Testis (tissue), 5 donors: ENCODE measurements at places on chromosomes 3 and 15. TPM values are rescaled to one million over a fixed set of nuclear protein-coding genes. Genes with fewer than 3 reads are reported as not detected.

PHC3 gene
- total RNA-seq = 93.5 TPM

ZBTB47 gene
- total RNA-seq = 16.7 TPM

GOLGA6L4 gene
- 11.8 TPM for total RNA-seq

CFAP44 gene
- 17.2 TPM for total RNA-seq

MOBP gene
- 8.5 TPM for total RNA-seq

GPR87 gene
- not detected for total RNA-seq

HRG gene
- total RNA-seq = not detected

DNA sequence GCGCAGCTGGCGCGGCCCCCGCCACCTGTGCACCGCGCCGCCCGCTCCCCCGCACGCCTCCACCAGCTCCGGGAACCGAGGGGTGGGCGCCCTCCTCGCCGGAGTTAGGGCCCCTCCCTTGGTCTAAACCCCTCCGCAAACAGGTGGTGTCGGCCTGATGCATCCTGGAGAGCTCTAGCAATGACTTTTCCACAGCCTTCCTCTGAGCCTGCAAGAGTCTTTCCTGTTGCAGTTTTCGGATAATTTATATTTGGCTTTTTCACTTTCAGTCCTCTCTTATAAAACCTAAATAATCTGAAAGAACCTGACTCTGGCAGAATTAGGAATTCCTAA is 334 bp upstream of the IGSF11 start:
- DNase-seq = no peak

DNA sequence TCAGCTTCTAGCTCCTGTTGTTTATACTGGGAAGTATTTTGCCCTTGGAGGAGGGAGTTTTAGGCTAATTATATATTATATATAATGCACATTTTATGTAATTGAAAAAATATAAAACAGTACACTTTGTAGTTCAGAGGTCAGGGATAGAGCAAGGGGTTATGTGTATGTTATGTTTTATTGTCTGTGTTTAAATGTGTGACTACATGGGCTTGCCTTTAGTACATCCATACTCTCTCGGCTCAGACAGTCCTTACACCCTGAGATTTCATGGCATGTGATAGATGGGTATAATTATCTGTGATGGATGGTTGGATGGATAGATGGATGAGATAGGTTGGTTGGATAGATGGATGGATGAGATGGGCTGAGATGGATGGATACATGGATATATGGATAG is 17.4 kb upstream of the ST3GAL6 start:
- no peak for DNase-seq

DNA sequence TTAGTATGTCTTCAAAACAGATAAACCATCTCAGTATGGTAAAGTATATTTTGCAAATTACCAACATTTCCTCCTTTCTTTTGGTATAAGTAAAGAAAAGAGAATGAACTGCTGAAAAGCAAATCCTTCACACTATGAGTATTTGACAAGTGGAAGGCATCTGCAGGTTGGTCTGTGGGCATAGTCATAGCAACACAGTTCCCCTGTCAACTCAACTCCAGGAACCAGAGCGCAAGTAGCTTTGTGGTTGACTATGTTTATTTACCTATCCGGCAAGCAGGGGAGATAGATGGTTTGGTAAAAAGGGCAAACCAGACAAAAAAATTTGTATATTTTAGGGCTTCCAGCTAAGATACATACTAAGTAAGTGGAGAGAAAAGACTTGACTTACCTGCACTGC is 88.3 kb upstream of the PPIB start:
- DNase-seq = no peak

DNA sequence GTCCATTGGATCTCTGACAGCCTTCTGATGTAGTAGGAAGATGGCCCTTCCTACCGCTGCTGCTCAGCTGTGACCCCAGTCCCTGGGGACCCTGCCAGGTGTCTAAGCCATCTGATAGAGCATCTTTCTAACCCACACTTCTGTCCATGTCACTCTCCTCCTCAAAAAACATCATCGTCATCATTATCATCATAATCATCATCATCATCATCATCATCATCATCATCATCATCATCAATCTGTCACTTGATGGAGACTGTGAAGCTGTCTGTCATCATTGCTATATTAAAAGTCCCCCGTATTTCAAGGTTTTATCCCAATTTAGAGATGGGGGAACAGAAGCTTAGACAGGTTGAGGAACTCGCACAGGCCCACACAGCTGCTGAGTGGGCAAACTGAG is 75.1 kb upstream of the SLC6A11 start:
- no peak for DNase-seq

- no peak for DNase-seq
Observed at GRCh38 chr3:155283092-155284056, 10.1 kb downstream of the STRIT1 start.

GRCh38 chr3:148922467-148922866 is 57.4 kb downstream of the CPA3 start:
- DNase-seq = no peak

GRCh38 chr3:26653811-26654425 is 31.3 kb downstream of the LRRC3B start:
- DNase-seq = no peak

GRCh38 chr3:108838436-108838835 is 15.8 kb downstream of the TRAT1 start:
- no peak for DNase-seq

- DNase-seq = no peak
Observed at GRCh38 chr3:140122183-140122582, 187.2 kb downstream of the CLSTN2 start.
